Activated CD4-positive, alpha-beta T cell treated with anti-CD3 and anti-CD28 coated beads, Interleukin-2, Interleukin-4, amounts not matched to agents 100 ng/mL and 50 ng/mL, durations not matched to agents 16 hours and 8 hours (primary cell): ENCODE measurements at places on chromosomes 7 and 10.
A peak's percentile ranks its signal among the peaks of the same experiment; 100 is the strongest.

GRCh38 chr10:61195211-61195610 is 251.2 kb upstream of the RHOBTB1 start:
- no peak for DNase-seq

DNA sequence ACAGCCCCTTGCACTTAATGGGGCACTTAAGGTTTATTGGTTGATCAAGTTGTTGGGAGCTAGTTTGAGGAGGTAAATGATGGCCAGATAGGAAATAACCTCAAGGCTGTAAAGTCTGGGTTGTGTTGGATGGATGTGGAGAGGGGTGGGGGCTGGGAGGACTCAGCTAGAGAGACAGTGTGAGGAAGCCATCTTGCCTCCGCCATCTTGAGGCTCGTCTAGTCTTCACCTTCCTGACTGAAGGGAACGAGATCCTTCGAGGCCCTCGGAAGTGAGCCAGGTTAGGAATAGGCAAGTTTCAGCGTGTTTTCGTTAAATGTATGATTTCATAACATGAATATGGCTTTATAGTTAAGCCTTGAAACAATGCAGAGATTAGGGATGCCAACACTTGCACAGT is 5.5 kb downstream of the GALNT17 start:
- DNase-seq: no peak

- DNase-seq: no peak
Measured at GRCh38 chr10:72784551-72785351, 92.8 kb downstream of the MCU start.

- DNase-seq: no peak
Measured at GRCh38 chr7:1121476-1121875, 33.6 kb downstream of the GPER1 start.

DNA sequence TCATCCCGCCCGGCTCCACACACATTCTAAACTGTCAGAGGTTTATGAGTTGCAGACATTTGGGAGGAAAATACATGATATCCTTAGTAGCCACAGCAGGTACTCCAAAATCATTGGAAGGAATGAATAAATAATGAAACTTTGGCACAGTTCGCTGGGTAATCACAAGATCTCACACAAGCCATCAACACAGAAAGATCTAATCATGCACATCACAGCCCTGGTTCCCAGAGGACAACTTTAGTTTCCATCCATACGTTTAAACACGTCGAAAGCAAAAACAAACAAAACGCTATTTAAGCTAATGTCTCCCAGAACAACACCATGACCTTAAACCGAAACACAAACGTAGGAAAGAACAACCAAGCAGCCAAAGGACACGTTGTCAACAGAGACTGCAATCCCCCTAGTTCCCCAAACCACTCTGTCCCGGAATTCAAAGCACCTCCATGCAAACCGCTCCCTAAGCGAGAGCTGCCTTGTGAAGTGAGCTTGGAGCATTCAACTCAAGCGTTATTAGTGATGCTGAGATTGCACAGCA is 12.3 kb downstream of the SVIL start:
- no peak for DNase-seq

- DNase-seq: no peak
Measured at GRCh38 chr10:12980102-12980661, 21.3 kb downstream of the CCDC3 start.

DNA sequence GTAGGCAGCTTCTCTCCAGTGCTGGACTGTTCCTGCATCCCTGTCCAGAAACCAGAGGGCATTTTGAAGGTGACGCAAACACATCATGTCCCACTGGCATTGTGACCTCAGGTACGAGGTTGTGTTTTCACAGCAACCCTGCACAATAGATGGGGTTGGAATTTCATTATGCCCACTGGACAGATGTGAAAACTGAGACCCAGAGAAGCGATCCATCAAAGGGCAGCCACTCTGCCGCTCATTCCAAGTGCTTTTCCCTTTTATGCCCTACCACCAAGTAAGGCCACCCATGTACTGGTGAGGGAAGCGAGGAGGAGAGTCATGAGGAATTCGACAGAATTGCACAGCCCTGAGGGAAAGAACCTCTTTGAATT is 63.3 kb downstream of the CALML3 start:
- no peak for DNase-seq

DNA sequence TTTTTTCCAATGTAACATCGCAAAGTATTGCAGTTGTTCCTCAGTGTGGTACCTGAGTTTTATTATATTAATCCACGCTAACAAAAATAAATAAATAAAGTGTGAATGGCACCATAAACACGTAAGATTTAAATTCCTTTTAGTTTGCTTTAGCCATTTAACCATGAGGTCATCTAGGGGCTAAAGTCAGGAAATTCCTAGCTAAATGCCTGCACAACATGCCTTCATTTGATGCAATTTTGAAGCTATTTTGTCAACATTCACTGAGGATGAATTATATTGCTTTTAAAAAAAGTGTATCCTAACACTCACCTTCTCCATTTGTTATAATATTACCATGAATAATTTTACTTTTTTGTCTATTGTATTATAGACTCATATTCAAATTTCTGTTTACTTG is 714.4 kb downstream of the GATA3 start:
- DNase-seq: no peak

DNA sequence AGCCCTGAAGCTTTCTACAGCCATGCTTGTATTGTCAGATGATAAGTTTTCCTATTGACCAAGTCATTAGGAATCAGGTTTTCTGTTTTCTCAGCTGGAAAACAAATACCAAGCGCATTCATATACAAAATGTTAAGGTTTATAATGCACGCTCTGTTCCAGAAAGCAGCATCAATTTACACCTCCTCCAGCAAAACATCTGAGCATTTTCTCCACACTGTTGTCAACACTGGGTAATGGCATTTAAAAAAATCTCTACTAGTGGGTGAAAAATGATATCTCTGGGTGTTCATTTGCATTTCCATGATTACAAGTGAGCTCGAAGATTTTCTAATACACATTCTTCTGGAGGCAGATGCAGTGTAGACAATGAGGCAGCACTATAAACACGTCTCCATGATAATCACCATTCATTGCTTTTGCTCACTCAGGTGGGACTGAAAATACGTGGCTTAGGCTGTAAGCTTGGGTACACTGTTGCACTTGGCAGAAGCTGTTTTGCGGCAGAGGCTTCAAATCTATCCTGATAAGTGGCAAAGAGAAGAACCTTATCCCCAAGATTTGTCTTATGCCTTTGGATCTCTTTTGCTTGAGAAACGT is 114.8 kb upstream of the PLPP4 start:
- no peak for DNase-seq

DNA sequence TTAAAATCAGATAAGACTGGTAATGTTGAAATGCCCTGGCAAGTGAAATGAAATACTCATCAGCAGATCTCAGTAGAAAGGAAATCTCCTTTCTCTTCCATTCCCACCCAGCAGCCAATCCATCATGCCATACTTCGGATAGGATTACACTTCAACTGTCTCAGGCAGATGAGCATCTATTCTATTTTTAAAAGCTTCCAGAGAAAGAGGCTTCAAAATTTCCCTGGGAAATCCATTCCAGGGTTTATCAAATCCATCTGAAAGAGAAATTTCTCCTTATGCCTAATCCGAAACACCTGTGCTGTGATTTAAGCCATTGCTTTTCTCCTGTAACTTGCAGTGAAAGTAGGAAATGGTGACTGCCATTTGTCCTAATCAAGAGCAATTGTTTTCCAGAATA is 60.4 kb upstream of the RAPGEF5 start:
- DNase-seq: no peak

DNA sequence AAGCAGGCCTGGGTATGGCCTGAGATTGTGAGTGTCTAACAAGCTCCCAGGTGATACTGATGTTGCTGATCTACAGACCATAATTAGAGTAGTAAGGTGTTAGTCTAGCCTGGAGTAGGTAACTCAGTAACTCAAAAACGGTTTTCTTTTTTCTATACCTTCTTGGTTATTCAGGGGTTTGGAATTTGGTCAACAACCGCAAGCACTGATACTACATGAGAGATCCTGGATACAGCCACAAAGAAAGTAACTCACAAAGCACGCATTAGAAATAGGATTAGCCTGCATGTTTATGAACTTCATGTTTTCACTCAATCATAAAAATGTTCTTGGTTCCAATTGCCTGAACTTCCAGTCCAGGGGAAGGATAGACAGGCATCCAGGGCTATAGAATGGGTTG is 803.5 kb downstream of the MAGI2 start:
- DNase-seq: no peak

DNA sequence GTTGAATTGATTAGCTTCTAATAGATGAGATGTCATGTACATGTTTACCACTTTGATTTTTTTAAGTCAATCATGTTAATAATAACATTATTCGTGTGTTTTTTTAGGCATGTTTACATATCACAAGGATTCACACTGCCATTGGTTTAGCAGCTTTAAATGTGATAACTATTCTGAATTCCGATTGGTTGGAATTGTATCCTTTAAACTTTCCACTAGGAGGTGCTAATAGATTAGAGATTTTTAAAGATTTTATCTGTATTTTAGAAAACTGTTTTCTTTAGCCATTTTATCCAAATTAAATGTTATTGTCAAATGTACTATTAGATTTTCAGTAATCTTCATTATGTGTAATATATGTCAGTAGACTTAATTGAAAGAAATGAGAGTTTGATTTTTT is 83.2 kb downstream of the HECTD2 start:
- DNase-seq: no peak

DNA sequence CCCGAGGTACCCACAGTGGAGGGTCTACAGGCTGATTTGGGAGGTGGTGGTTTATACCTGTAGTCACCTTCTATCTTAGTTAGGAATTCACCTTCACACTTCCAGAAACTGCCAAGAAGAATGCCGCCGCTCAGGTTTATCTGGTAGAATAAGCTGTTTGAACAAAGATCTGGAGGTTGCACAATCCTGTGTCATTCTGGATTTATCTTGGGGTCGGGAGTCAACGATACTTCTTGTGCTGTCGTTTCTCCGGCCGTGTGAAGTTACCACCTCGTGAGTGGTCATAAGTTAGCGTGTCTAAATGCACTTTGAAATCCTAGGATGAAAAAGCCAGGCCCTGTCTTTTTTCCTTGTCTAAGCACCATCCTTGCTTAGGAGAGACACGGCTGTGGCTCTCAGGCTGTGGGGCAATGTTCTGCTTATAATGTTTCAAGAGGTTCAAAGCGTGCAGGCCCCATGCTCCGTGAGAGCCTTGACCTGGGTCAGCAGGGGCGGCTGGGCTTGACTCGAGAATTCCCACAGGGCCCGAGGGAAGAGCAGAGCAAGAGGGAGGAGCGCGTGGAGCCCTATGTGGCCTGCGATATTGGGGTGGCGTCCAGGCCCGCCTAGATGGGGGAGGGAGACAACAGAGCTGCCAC is 35.5 kb downstream of the GRIFIN start:
- no peak for DNase-seq

DNA sequence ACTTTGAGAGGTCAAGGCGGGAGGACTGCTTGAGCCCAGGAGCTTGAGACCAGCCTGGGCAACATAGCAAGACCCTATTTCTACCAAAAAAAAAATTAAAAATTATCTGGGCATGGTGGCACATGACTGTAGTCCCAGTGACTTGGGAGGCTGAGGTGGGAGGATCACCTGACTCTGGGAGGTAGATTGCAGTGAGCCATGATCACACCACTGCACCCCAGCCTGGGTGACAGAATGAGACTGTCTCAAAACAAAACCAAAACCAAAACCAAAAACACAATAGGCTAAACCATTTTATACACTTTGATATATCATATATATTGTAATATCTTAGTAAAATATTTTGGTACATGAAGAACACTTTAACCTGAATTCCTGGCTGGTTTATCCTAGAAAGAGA is 101.6 kb downstream of the RAPGEF5 start:
- peak; percentile 15 for DNase-seq

DNA sequence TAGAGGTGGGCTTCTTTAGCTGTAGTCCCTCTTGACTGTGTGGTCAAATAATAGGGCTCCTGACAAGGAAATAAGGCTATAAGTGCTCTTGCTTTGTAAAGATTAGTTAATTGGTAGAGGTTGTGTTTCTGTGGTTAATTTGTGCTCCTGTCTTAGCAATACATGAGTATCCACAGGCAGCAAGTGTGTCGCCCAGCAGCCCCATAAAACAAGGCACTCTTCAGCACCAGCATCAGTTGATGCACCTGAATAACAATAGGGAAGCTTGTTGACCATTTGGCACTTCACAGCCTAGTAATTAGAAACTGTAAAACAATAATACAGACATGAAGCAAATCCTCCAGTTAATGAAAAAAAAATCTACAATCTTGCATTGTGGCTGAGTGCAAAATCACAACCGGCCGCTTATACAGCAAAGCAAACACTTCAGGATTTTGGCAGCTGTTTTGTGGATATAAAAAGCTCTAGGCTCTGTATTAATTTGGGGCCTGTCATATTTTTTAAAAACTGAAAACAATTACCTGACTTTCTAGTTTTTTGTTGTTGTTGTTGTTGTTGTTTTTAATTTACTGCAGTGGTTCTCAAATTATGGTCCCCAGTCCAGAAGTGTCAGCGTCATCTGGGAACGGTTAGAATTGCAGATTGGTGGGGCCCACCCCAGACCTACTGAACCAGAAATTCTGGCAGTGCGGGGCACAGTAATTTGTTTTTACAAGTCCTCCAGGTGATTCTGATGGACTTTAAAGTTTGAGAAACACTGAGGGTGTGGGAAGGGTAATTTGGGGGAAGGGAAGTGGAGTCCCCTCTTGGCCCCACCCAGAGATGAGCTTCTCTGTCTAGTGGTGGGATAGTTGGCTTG is 56.8 kb downstream of the AUTS2 start:
- no peak for DNase-seq

- DNase-seq: no peak
Measured at GRCh38 chr10:124486635-124487034, 25.0 kb downstream of the LHPP start.

- DNase-seq: no peak
Measured at GRCh38 chr10:10110844-10111490, 906.7 kb upstream of the CELF2 start.

GRCh38 chr7:36659638-36660341 is 64.5 kb downstream of the AOAH start:
- DNase-seq: no peak

- no peak for DNase-seq
Measured at GRCh38 chr7:101736084-101736483, 81.3 kb upstream of the CUX1 start.

- no peak for DNase-seq
Measured at GRCh38 chr7:24297362-24297761, 13.4 kb downstream of the NPY start.

- DNase-seq: no peak
Measured at GRCh38 chr10:7464691-7465090, 53.9 kb upstream of the SFMBT2 start.

GRCh38 chr10:67175354-67175753 is 249.5 kb downstream of the LRRTM3 start:
- DNase-seq: no peak

- no peak for DNase-seq
Measured at GRCh38 chr10:86960863-86961434, 2.5 kb downstream of the SNCG start.

DNA sequence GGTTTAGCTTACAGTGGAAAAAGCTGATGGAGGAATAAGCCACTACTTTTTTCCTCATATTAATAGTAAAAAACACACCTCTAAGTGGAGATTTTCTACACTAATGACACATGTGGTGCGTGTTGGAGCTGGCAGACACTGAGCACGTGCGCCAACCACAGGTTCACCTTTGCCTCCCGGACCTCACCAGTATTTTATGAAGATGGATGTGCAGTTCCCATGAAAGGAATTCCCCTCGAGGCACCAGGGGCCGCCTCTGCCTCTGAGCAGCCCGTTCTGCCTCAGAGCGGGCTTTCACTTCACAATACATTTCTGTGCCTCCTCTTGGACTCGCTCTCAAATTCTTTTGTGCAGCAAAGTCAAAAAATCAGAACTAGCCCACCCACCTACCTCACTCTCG is 477.5 kb upstream of the ADARB2 start:
- DNase-seq: no peak
